ENCODE measurements at places on chromosomes 5 and 9. TPM values are rescaled to one million over a fixed set of nuclear protein-coding genes. Genes with fewer than 3 reads are reported as not detected.

DNA sequence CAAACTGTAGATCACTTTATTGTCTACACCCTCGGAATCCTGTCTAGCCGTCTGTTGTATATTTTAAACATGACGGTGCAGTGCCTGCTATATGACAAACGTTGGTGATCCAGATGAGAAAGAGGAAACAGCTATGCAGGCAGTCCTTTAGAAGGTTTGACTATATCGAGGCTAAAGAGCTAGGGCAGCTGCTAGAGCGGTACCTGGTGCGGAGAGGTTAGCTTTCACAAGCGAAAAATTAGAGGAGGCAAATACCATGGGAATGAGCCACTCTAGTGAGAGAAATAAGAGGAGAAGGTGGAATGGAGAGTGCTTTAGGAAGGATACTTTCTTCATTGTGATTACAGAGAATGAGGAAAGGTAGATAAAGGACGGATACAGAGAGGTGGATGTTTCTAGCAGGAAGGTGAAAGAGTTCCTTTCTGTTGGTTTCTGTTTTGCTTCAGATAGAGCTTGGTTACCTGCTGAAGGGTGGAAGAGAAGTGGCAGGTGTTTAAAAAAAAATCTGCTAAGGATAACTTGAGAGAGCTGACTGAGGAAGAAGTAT is 959 bp upstream of the FBXL17 start:
- no peaks in the 10 kb centered on the region for H3K36me3 ChIP-seq
- no peak for DNase-seq
- H3K4me3 ChIP-seq, result peak overlapping the region; percentile 99
- no peaks in the 10 kb centered on the region for H3K4me1 ChIP-seq
- peak overlapping the region; percentile 100 for H3K27ac ChIP-seq

- no peak overlapping the region for H3K4me3 ChIP-seq
- H3K27me3 ChIP-seq, result no peaks in the 10 kb centered on the region
- no peak overlapping the region for H3K27ac ChIP-seq
- H3K36me3 ChIP-seq, result no peaks in the 10 kb centered on the region
- H3K4me1 ChIP-seq, result no peaks in the 10 kb centered on the region
- no peak for DNase-seq
Measured at GRCh38 chr5:125559296-125559695, 812.9 kb upstream of the ZNF608 start.

- no peaks in the 10 kb centered on the region for H3K27me3 ChIP-seq
- no peaks in the 10 kb centered on the region for H3K36me3 ChIP-seq
- peaks cover 4% of the 10 kb centered on the region for H3K4me1 ChIP-seq
- no peak for DNase-seq
Measured at GRCh38 chr5:94314460-94315131, 303.8 kb downstream of the KIAA0825 start.

DNA sequence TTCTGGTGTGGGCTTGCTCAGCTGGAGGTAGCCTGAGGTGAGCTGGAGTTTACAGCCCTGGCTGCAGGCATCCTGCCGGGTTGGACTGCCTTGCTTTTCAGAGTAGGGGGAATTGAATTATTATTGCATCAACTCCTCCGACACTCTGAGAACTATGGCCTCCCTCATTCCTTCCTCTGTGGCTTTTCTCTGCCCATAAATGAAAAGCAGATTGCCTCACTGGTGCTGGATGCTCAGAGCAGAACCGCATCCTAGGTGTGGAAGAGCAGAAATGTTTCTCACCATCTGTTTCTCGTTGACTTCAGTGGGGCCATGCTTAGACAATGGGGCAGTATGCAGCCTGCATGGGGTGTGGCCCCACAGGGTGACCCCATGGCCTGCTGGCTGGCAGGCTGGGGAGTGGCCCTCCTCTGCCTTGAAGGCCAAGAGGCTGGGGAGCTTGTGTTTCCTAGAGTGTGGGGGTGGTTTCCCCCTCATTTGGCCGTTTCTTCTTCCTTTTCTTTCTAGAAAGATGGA is 27.3 kb upstream of the TGFBI start:
- H3K36me3 ChIP-seq, result no peaks in the 10 kb centered on the region
- H3K27me3 ChIP-seq, result no peaks in the 10 kb centered on the region
- DNase-seq, result no peak
- no peak overlapping the region for H3K4me3 ChIP-seq

GRCh38 chr5:58501778-58502417 is 10.7 kb downstream of the GAPT start:
- no peak overlapping the region for H3K27ac ChIP-seq
- H3K4me1 ChIP-seq, result no peaks in the 10 kb centered on the region
- H3K27me3 ChIP-seq, result no peaks in the 10 kb centered on the region
- DNase-seq, result no peak
- H3K4me3 ChIP-seq, result no peak overlapping the region

DNA sequence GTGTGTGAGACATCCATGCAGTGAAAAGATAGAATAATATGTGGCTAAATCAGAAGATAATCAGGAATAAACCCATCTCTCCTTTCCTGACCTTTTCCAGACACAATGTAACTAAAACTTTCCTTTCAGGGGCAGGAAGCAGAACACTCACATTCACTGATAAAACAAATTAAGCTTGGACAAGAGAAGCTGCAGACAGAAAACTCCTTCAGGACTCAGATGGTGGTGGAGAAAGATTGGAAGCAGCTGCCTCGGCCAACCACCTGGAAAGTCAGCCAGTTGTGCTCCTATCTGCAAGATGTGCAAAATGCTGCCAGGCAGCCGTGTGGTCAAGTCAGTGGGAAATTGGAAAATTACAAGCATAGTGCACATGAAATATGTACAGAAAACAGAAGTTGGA is 26.9 kb downstream of the RASEF start:
- H3K4me1 ChIP-seq, result no peaks in the 10 kb centered on the region
- H3K27ac ChIP-seq, result no peak overlapping the region
- no peaks in the 10 kb centered on the region for H3K27me3 ChIP-seq
- no peak overlapping the region for H3K4me3 ChIP-seq

Gene SPATA31A3
- not detected for total RNA-seq

Gene SPOUT1
- 36.9 TPM for total RNA-seq

Gene IL3
- not detected for total RNA-seq

Gene KCNN2
- 0.20 TPM for total RNA-seq

Gene SH3TC2
- 92.1 TPM for total RNA-seq

Gene RALGPS1
- total RNA-seq, result 3.3 TPM

Gene GARNL3
- total RNA-seq, result 46.2 TPM
